ENCODE measurements at places on chromosomes 3 and 15.
A peak's percentile ranks its signal among the peaks of the same experiment; 100 is the strongest.

DNA sequence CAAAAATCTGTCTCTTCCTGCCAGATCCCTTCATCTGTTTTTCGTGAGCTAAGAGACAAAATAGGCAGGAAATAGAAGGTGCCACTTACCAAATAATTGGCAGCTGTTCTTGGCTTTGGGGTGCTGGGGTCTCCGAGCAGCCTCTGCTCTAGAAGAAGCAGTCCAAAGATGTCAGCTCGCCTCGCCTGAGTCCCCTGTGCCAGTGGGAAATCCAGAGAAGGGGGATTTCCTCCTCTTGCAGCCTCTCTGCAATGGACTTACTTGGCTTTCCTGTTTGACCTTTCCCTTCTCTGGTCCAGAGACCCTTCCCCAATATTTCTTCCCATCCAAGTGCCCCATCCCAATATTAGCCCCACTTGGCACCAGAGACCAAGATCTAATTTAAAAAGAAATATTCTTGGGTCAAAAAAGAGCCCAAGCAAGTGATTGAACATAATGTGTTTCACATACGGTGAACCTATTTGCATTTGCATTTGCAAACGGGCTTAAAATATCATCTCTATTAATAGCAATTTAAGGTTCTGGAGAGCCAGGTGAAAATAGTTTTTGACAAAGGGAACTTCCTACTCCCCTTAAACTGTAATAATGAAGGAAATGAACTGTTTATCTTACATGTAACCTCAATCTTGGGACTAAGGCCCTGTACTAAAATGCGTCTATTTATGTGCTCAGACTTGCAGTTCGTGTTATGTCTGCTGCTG is 23.2 kb downstream of the CD86 start:
- no peak for DNase-seq

GRCh38 chr15:84962955-84963354 is 18.7 kb upstream of the PDE8A start:
- no peak for DNase-seq

GRCh38 chr15:66917904-66918448 is 147.4 kb upstream of the SMAD3 start:
- DNase-seq = no peak

GRCh38 chr3:154884952-154885351 is 195.2 kb upstream of the MME start:
- DNase-seq = no peak

DNA sequence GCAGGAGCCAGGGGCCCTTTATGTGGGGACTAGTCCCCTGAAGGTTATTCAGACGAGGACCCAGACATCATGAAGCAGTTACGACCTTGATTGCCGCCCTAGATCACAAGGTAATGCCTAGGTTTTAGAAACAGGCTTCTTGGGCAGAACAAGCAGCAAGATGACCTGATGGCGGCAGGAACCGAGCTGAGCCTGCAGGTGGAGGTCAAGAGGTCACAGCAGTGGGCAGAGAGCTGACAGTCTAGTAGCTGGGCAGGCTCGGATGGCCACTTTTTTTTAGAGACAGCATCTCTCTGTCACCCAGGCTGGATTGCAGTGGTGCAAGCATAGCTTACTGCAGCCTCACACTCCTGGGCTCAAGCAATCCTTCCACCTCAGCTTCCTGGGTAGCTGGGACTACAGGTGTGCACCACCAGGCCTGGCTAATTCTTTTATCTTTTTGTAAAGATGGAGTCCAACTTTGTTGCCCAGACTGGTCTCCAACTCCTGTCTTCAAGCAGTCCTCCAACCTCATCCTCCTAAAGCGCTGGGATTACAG is 83.5 kb upstream of the ABHD17C start:
- DNase-seq = no peak

DNA sequence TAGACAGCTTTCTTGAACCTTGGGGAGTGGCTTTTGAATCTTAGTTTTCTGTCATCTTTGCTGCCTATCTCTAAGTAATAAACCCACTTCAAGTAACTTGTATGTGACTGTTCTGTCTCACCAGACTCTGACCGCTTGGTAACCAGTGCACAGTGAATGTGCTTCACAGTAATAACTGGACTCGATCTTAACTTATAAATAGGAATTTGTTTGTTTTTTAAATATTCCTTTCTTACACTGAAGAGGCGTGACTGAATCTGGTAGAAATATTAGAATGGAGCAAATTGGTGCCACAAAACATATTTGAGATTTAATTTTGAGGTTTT is 318.0 kb downstream of the GBE1 start:
- DNase-seq = no peak

GRCh38 chr15:84826369-84826823 is 9.2 kb downstream of the ALPK3 start:
- no peak for DNase-seq

GRCh38 chr3:168684519-168684918 is 588.8 kb upstream of the GOLIM4 start:
- DNase-seq = no peak

DNA sequence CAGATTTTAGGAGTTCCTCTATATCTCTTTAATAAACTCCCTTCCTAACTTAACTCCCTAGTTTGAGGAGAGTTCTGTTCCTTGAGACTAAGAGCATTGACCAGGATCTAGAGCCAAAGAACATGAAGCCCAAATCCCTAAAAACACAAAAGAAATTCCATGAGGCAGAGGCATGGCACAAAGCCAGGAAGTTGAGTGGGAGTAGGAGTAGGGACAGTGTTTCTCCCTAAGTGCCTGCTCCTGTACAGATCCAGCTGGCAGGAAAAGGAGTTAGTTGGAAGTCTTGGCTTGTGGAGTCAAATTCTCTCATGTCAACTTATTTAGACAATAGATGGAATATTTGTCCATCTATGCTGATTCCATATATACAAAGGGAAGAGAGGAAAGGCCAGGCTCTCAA is 11.4 kb downstream of the ACTC1 start:
- DNase-seq = no peak

DNA sequence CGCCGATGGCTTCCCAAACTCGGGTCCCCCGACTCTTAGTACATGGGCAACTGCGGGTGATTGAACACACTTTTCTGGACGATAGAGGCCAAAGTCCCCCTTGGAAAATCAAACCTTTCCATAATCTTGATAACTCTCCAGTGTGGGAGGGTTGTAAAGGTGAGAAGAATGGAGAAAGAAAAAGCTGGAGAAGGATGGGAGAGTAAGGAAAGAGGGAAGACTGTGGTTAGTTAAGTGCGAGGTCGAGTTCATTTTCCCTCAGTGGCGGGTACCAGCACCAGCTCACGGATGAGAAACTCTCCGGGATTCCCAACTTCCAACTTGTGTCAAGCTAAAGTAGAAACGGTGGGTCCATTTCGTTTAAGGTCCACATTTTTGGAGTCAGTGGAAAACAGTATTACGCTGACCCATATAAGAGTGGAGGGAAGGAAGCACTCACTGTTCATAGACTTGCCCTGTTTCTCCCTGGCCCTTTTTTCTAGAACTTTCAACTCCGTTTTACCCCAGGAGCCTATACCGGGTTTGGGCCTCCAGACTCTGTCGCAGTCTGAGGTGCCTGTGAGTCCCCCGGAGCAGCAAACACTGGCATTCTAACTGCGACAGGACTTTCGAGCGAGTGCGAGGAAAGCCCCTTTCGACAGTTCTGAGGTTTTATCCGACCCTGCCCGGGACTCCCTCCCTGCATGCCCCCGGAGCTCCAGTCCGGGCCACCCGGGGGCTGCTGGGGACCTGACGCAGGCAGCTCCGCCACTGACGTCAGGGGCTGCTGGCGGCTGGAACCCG is 14.8 kb downstream of the ZIC1 start:
- no peak for DNase-seq

DNA sequence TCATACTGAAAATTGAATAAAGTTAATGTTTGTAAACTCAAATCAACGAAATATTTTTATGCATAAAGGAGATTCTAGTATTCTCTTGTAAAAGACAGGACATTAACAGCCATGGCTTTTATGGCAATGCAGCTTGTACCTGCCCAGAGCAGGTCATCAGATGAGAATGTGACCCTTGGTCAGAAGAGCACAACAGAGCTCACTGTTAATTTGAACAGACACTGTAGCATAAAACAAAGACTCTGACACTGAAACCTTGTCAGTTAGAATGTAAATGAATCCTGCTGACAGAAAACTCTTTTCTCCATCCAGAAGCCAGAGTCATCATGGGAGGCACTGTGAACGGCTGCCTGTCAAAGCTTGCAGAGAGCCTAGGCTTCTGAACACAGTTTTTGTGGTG is 410.6 kb downstream of the RAP2B start:
- no peak for DNase-seq

DNA sequence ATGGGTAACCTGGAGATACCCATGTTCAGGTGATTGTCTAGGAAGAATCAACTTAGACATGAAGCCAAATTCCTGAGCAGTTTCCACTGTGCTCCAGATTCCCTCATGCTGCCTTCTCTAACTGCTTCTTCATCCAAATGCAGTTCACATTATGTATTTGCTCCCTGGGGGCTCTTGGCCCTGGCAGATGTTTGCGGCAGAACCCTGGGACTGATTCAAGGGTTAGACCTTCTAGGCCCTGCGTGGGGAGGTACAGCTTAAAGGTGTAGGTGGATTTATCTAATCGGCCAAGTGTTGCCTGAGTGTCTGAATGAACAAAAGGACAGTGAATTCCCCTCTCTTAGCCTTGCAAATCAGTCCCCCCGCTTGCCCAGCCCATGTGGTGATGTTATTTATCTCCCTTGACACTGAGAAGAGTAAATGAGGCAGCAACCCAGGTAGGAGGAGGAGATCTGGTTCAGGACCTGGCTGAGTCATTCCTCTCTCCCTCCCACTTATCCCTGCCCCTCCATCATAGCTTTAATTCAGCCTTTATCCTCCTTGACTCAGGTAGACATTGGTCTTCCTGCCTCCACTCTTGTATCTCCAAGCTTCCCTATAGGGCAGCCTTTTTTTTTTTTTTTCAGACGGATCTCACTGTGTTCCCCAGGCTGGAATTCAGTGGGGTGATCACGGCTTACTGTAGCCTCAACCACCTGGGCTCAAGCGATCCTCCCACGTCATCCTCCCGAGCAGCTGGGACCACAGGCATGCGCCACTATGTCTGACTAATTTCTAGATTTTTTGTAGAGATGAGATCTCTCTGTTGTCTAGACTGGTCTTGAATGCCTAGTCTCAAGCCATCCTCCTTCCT is 54.8 kb downstream of the MAGEF1 start:
- no peak for DNase-seq

GRCh38 chr15:75836959-75837334 is 6.3 kb upstream of the UBE2Q2 start:
- DNase-seq = no peak

DNA sequence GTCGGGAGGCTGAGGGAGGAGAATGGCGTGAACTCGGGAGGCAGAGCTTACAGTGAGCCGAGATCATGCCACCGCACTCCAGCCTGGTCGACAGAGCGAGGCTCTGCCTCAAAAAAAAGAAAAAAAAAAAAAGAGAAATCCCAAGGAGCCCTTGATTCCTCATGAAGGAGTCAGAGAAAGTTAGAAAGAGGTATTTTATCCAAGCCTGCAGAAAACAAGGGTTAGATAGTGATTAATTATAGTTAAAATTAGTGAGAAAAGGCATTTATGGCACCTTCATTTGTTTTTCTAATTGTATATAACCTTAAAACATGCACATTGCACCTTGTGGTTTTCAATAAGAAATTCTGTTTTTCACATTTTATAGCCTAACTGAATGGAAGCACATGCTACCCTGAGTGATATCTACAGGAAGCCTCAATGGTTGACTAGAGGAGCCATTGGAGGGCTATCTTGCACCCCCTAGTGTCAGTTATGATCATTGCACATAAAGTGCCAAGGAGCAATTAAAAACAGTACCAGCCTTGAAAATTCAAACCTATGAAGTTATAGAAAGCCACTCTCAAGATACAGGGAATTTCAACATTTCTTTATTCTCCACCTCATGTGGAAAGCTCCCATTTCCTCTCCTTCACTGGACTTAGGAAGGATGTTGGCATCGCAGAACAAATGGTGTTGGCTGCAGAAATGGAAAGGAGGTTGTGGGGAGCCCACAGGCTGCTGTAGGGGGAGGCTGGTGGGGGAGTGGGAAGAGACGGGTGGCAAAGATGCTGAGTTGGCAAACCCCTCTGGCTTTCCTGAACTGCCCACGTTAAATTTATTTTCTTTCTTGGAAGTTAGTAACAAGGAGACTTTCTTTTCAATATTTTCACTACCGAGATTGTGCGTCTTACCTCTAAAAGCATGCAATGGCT is 48.5 kb downstream of the ITGA11 start:
- DNase-seq = peak; percentile 58

DNA sequence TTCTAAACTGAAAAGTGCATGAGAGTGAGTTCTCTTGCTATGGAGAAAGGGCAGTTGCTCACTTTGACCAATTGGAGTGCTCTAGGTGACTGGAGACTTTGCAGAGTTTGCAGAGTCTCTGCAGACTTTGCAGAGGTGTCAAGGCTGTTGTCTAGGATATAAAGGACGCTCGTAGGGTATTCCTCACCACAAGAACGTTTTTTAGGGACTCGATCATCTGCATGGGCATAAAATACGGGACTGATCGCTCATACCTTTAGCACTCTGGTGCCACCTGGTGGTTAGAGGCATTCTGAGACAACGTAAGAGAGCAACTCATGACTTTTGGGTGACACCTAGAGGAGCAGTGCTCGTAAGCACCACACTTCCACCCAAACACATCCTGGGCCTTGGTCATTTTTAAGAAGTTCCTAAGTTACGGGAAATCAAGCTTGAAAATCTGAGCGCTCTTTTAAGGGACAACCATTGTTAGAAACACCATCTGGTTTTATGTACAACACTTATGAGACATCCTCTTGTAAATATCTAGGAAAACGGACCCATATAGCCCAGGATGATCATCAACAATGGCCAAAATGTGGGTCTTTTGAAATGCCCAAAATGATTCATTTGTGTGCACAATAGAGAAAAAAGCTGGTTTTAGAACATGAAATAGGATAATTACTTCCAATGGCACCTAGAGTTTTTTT is 51.6 kb upstream of the XCR1 start:
- peak; percentile 87 for DNase-seq

DNA sequence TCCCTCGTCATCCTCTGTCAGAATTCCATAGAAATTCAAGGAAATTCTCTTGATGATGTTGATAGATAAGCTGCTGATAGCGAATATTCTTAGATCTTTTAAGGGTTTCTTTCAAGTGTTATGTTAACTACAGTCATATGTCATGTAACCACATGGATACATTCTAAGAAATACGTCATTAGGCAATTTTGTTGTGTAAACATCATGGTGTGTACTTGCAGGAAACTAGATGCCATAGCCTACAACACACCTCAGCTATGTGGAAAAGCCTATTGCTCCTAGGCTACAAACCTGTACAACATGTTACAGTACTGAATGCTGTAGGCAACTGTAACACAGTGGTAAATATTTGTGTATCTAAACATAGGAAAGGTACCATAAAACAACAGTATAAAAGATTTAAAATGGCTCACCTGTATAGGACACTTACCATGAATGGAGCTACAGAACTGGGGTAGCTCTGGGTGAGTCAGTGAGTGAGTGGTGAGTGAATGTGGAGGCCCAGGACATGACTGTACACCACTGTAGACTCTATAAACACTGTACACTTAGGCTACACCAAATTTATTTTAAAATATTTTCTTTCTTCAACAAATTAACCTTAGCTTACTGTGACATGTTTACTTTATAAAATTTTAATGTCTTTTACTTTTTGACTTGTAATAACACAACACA is 34.6 kb downstream of the GLDN start:
- no peak for DNase-seq

Measured in NCI-H1417 (cell line).